ENCODE measurements at places on chromosomes 5 and 9.

GRCh38 chr5:11520241-11520930, 383.9 kb downstream of the CTNND2 start:
- no peak for DNase-seq

DNA sequence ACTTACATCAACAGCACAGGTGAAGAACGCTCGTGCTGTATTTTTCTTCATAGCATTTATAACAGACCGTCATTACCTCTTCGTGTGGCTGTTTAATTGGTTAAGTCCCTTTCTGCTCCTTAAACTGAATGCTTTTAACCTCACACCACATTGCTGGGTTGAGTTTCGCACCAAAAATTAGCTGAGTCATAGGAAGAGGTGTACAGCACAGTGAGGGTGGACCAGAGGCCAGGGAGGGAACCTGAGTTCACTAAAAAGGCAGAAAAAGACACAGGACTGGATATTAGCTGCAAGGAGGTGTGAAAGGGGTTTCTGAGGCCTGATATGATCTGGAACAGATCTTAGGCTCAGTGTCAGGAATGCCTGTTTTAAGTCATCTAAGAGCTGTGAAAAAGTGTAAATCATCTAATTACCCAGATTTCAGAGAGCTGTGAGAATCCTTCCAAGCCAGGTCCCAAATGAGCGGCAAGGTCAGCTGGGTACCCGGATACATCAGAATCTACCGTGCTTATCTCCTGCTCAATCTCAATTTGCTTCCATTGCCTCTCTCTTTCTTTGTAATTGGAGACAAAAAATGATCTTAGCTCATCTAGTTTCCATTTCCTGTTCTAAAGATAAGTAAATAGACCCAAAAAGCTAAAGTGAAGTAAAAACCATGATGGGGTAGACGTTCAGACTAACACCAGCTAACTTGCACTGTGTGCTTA, 7.1 kb upstream of the CFAP90 start:
- no peak for DNase-seq

- DNase-seq = no peak
Measured at GRCh38 chr9:19451240-19452087, 42.7 kb downstream of the ACER2 start.

DNA sequence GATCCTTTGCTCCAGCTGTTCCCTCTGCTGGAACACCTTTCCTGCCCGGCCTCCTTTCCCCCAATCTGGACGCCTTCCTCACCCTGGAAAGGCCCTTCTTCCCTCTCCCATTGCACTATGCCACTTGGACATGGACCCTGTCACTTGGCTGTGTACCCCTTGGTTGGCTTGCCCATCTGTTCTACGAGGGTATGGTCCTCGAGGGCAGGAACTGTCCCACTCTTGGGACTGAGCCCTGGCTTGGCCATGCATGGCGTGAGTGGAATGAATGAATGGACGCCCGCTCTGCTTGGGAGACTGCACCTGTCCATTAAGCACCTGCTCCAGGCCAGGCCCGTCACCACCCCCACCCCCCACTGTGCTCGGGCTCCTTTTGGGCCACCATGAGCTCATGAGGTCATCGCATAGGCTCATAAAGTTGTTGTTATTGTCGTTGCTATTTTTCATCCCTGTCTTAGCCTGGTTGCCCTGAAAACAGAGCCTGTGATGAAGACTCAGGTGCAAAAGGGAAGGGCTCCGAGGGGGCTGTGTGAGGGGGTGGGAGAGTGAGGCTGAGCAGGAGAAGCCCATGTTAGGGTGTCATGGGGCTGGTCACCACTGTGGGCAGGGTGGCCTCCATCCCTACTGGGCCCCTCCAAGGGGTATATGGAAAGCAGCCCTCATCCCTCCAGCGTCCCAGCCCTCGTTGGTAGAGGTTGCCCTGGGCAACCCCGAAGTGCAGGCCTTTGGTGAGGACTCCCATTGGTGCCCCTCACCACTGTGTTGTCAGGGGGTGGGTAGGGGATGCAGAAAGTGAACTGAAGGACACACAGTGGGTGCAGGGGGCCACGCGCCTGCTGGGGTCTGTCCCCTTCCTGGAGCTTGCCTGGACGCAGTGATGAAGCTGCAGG, 57.2 kb upstream of the IER5L start:
- DNase-seq = no peak
